ENCODE measurements at places on chromosomes 5 and 9. TPM values are rescaled to one million over a fixed set of nuclear protein-coding genes. Genes with fewer than 3 reads are reported as not detected.

- no peak for DNase-seq
Measured at GRCh38 chr5:139684350-139684880, 36.3 kb downstream of the CXXC5 start.

DNA sequence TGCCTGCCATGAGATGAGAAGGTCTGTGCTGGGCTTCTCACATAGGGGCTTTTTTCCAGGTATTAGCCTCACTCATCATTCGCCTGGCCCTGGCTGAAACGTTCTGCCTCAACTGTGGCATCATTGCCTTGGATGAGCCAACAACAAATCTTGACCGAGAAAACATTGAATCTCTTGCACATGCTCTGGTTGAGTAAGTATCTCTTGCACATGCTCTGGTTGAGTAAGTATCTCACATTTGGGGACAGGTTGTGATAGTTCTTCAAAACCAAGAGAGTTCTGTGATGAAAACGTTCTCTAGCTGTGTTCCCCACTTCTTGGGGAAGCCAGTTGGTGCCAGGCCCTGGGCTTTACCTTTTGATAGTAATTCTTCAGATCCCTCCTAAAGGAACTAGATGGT is 17.4 kb upstream of the IL13 start:
- DNase-seq = no peak

DNA sequence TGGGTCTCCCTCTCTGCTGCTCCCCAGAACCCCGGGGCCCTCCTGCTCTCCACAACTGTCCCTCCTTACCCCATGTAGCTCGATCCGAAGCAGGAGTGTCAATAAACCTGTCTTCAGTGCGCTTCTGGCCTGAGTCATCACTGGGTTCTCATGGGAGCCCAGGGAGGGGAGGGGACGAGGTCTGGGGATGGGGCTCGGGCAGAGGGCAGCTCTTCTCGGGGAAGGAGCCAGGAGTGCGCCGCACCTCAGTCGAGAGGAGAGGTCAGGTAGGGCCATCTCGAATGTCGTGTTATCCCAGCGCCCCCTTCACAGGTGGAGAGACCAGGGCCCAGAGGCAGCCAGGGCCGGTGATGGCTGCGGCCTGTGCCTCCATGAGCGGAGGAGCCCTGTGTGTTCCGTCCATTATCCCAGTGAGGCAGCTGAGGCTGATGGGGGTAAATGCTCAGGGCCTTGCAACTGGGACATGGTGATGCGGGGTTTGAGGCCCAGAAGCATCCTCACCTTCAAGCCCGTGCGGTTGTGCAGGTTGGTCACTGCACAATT is 52.1 kb downstream of the LRSAM1 start:
- DNase-seq = no peak

OR1Q1 gene
- total RNA-seq = not detected

DNA sequence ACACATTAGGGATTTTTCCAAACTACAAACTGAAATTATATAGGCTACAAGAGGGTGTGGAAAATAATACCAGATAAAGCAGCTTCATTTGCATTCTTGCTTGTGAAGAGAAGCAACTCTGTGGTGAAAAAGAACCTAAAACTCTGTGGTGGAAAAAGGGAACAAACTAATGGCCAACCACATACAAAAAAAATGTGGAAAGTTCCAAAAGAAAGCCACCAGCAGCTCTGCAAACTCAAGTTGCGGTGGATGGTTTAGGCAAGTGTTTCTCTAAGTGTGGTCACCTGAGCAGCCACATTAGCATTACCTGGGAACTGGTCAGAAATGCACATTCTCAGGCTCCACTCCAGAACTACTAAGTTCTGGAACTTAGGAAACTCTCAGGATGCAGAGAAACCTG is 586.4 kb downstream of the ACTL7B start:
- DNase-seq = no peak

- DNase-seq = peak; percentile 56
Measured at GRCh38 chr5:180606215-180606785, 15.0 kb upstream of the SCGB3A1 start.

NMUR2 gene
- total RNA-seq = not detected

TBC1D2 gene
- total RNA-seq = 4.9 TPM

CCL21 gene
- total RNA-seq = 192 TPM

CFAP77 gene
- not detected for total RNA-seq

GRCh38 chr5:153782589-153783361 is 255.9 kb downstream of the FAM114A2 start:
- DNase-seq = no peak

GRCh38 chr9:110383491-110383890 is 45.8 kb upstream of the TXNDC8 start:
- DNase-seq = no peak

GZMA gene
- 1.1 TPM for total RNA-seq

SLC4A9 gene
- total RNA-seq = not detected

SFXN1 gene
- 24.0 TPM for total RNA-seq

DNA sequence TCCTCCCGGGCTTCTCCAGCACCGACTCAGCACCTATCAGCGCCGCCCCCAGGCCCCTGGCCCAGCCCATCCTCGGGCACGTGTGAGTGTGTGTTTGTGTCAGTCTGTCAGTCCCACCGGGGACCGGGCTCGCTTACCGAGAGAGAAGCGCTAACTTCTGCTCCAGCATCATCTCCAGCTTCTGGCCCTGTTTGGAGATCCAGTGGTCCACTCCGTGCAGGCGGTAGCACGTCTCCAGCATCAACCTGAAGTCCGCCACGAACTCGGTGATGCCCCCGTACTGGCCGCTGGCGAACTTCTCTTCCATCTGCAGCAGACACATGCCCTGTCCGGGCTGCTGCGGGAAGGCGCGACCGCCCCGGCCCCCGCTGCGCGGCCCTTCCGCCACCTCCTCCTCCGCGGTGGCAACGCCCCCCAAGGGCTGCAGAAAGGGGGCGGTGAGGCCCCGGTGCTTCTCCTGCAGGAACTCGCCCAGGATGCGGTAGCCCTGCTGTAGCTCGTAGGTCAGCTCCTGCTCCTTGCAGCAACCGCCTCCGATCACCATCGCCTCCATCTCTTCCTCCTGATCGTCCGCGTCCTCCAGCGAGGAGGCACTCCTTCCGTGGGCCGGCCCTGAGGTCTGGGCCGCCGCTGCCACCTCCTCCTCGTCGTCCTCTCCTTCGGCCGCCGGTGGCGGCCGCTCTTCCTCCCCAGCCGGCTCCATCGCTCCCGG is 8.2 kb downstream of the RANBP6 start:
- DNase-seq = peak; percentile 90

DNA sequence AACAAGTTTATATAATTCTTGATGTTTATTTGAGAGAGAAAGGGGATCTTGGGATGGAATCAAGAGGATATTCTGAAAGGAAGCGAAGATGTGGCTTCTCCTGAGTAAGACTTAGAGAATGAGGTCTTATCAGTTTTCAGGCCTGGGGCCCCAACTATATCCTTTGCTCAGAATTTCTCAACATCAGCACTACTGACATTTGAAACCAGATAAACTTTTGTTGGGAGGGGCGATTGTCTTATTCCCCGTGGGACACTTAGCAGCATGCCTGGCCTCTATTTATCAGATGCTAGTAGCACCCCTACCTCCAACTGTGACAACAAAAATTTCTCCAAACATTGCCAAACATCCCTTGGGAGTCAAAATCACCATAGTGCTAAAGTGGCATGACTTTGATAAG is 567.7 kb downstream of the MAT2B start:
- no peak for DNase-seq

ZBTB34 gene
- total RNA-seq = 8.9 TPM

DNA sequence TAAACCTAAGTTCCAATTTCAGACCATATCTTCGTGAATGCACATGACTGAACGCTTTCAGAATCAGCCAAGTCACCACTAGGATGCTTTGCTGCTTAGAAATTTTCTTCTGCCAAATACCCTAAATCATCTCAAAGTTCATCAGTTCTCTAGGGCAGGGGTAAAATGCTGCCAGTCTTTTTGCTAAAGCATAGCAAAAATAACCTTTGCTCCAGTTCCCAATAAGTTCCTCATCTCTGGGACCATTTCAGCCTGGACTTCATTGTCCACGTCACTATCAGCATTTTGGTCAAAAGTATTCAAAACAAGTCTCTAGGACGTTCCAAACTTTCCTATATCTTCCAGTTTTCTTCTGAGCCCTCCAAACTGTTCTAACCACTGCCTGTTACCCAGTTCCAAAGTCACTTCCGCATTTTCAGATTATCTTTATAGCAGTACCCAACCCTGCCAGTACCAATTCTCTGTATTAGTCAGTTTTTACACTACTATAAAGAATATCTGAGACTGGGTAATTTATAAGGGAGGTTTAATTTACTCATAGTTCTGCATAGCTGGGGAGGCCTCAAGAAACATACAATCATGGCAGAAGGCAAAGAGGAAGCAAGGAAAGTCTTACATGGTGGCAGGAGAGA is 74.8 kb downstream of the NR3C1 start:
- no peak for DNase-seq

DNA sequence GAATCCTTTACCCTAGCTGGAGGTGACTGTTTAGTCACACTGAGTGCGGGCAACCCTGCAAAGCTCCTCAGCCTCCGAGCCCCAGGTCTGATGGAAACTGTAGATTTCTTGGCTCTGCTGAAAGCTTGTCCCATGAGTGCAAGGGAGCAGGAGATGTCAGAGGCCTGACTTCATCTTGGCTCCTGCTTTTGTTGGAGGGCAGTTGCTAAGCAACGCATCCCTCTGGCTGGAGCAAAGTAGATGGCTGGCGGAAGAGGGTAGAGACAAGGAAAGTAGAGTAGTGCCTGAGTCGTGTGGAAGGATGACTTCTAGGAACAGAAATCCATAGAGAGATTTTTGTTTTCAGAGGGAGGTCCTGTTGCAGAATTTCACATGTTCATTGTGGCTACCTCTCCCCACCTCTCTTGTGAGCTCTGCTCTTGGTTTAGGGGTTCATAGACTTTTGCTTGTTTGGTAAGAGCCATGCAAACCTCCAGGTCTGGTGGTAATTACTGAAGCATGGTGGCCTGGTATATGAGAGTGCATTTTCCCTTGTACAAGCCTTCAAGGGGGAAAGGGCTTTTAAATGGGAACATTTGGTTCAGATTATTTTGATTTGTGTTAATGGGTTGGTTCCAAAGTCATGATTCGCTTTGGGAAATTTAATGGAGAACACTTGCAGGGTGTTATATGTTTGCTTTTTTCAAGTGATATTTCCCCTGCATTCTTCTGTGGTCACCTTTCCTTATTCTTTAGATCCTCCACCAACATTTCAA is 71.5 kb downstream of the ARHGAP26 start:
- peak; percentile 79 for DNase-seq

PCDHB6 gene
- total RNA-seq = 1.4 TPM

DNA sequence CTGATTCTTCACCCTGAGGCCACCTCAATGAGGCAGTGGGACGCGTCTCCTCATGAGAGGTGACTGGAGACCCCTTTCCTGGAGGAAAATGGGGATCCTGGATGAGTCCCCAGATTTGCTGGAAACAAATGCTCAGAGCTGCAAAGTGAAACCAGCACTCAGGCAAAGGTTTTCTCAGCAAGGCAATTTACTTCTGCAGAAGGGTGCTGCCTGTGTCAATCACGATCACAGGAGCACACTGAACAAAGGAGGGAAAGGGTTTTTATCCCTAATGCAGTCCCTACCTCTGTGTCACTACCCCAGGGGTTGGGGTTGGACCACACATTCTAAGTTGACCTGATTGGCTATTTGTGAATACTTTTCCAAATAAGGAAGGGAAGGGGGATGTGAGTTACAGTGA is 69.9 kb upstream of the CDK20 start:
- no peak for DNase-seq

DNA sequence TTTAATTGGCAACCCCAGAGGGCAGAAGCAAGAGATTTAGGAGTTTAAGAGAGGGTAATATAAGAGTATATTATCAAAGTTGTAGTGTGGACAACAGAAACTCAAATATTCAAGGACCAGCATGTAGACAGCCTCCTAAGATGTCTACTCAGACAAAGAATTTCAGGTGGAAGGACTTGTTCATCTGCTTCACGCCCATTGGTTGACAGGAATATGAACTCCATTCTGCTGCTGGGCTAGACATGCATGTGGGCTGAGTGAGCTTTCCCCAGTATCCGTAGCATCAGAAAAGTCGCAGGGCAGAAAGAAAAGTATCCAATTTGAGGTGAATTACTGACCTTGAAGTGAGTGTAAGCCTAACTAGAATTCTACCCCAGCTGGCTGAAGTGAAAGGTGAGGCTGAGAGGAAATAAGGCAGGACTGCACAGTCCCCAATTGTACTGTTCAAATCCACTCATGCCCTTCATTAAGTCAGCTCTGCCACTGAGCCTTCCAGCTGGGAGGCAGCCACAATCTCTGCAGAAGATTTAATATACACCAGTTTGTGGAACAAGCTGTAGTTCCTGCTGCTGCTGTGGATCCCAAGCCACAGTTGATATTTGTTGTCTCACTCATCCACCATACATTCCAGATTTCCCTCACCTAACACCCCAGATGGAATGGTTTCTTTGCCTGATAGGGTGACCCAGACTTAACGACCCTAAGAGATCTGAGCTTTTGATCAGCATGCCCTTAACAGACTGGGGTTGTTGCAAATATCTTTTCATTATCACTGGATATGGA is 41.2 kb downstream of the PDCD1LG2 start:
- no peak for DNase-seq

GRCh38 chr5:170681013-170681433 is 102.5 kb upstream of the GABRP start:
- no peak for DNase-seq

NEUROG1 gene
- not detected for total RNA-seq

CXCL14 gene
- 16.1 TPM for total RNA-seq

DNA sequence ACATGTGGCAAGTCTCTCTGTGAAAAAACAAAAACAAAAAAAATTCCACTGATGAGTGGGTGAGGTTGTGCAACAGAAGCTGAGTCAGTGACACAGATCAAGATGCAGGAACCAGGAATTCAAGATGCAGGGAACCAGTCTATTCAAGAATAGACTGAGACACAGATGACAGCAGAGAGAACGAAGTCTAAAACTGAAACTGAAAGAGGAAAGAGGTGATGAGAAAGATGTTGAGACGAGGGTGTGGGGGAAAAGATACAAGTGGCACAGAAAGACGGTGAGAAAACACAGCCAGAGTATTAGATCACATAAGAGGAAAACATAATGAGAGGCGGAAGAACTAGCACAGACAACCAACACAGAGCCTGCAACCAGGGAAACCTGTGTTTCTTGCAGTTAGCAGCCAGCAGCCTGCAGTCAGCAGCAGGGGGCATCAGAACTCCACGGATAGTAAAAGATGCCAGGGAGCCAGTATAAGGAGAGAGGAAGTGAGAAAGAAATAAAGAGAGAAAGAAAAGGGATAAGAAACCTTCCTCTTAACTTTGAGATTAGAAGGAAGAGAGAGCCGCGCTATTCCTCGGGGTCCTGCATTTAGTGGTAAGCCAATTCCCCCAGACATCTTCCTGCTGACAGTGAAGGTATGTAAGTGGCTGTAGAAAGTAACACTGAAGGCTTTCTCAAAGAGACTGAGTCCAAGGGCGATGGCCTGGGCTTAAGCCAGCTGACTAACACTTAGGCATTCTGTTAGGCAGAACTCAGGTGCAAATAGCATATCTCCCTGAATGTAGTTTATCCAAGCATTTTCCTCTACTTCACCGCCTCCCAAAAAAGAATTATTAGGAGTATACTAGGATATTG is 79.0 kb downstream of the TLR4 start:
- DNase-seq = peak; percentile 73

GRCh38 chr9:120265791-120266190 is 314.2 kb downstream of the CDK5RAP2 start:
- no peak for DNase-seq

- DNase-seq = no peak
Measured at GRCh38 chr5:157150995-157151394, 8.3 kb upstream of the MED7 start.
